Fibroblast of skin of abdomen (primary cell): ENCODE measurements at places on chromosomes 5 and 9.

GRCh38 chr5:107403228-107403953 lies 267.3 kb downstream of the EFNA5 start:
- no peak for DNase-seq

DNA sequence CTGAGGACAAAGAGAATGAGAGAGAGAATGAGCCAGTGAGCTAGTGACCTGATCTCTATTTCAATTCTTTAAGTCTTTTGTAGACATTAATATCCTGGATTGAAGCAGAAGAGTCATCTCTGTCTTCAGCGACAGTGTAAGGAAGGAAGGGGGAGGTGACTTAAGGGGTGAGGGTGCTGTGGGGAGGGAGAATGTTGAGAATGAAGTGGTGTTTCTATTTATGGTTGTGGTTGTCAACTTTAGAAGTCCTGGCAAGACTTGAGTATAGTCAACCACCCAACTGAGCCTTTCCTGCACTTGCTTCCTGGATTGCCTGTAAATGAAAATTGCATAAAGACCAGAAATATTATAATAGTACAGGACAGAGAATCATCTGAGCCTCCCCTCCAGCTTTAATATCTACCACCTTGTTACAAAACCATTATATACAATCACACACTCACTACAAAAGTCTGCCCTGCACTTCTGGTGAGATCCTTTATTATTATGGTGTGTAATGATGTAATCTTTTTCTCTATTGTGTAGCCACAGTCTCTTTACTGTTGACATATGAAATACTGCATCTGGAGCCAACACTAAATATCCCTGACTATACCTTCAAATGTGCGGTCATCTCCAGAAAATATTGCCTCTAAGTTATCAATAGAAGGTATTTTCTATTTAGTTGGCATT lies 91.7 kb downstream of the NTRK2 start:
- DNase-seq, result peak; percentile 49

- DNase-seq, result no peak
Observed at GRCh38 chr9:35490155-35490909, 421 bp downstream of the RUSC2 start.

DNA sequence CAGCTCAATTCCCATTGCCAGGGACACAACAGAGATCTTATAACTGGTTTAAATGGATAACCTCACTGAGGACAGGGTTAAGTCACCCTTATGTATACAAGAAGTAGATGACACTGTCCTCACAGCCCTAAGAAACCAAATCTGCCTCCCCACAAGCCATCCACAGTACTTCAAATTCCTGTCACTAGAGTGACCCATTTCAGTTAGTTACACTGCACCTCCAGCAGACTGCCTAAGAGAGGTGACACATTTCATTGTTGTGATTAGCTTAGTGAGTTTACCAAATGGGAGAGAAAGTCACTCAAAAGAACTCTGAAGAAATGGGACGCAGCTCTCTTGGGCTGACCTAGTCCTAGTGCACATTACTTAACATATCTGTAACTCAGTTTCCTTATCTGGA lies 53.6 kb upstream of the HTR1A start:
- DNase-seq, result no peak

- no peak for DNase-seq
Observed at GRCh38 chr9:135815830-135816650, 91.3 kb downstream of the CAMSAP1 start.

DNA sequence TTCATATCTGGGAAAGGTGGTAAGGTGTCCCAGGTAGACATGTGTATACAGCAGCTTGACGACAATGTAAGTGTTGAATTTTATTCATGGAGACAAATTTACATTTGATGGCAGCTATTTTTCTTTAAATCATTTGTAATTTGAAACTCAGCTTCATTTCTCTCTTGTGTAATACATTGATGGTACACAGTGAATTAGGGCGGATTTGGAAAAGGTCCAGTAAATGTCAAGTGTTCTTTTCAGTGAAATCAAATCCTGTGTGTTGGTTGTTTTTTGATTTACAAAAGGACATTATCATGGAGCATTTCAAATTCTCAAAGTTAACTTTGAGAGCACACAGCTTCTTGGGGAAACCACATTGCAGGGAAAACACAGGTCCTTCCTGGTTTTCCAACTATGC lies 30.0 kb upstream of the PCSK1 start:
- no peak for DNase-seq

DNA sequence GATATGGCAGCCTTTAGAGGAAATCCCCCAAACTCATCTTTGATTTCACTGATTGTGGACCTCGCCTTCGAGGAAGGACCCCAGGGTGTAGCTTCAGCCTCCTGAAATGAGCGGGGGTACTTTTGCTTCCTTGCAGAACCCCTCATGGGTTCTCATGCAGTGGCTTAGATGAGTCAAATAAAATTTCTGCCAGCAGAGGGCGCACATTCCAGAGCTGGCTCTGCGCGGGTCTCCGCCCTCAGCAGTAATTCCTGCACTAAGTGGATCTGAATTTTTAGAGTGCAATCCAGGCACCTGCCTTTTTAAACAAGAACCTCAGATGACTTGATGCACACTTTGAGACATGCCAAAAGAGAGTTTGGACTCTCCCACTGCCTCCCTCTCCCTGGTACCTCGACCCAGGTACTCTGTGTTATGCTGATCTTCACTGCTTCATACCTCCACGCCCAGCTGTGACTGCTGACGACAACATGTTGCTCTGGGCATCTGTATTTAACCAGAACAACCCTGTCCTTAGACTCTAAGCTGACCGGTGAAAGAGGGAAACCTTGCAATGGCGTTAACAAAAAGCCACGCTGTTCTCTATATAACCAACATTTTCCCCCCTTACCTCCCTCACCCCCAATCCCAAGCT lies 7.3 kb downstream of the EGFLAM start:
- peak; percentile 53 for DNase-seq

GRCh38 chr5:67903656-67904055 lies 311.9 kb upstream of the PIK3R1 start:
- DNase-seq, result no peak

GRCh38 chr5:56471707-56472106 lies 238.6 kb upstream of the ANKRD55 start:
- no peak for DNase-seq

DNA sequence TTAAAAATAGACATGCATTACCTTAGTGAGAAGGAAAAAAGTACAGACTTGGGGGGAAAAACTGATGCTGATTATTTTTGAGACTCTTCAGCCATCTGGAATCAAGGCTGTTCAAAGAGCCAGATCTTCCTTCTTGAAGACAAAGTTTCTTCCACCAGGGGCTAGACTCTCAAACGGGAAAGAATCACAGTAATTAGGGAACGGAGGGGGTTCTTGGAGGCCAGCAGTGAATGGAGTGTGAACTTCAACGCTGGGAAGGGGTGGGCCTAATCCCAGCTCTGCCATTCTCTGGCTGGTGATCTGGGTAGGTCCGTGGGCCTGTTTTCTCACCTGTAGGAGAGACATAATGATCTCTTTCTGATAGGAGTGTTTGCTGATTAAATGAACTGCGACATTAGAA lies 21.1 kb upstream of the LHX2 start:
- no peak for DNase-seq

- peak; percentile 50 for DNase-seq
Observed at GRCh38 chr5:149549461-149550267, 1.6 kb downstream of the CSNK1A1 start.

GRCh38 chr9:22049411-22049810 lies 40.3 kb upstream of the CDKN2B start:
- DNase-seq, result peak; percentile 39

- DNase-seq, result peak; percentile 79
Observed at GRCh38 chr5:118580949-118581348, 407.4 kb downstream of the DTWD2 start.

DNA sequence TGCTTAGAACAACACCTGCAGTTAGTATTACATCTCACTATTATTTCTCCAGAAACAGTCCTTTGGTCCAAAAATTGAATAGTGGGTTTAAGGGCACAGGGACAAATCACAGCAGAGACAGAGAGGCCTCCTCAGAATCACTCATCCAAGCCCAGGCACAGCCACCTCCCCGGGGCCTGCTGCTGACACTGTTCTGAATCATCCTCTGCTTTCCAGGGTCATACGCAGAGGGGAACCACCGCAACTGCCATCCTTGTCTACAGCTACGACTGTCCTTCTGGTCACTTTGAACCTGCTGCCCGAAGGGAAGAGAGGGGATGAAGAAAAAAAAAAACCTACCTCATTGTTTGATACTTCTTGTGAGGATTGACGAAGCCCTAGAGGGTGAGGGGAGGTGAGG lies 35.3 kb upstream of the MAN2A1 start:
- DNase-seq, result no peak

GRCh38 chr9:116202219-116202912 lies 48.8 kb downstream of the PAPPA start:
- no peak for DNase-seq

- DNase-seq, result peak; percentile 40
Observed at GRCh38 chr9:68500457-68501381, 40.0 kb downstream of the TMEM252 start.

- DNase-seq, result no peak
Observed at GRCh38 chr5:154849791-154850201, 607 bp downstream of the FAXDC2 start.

DNA sequence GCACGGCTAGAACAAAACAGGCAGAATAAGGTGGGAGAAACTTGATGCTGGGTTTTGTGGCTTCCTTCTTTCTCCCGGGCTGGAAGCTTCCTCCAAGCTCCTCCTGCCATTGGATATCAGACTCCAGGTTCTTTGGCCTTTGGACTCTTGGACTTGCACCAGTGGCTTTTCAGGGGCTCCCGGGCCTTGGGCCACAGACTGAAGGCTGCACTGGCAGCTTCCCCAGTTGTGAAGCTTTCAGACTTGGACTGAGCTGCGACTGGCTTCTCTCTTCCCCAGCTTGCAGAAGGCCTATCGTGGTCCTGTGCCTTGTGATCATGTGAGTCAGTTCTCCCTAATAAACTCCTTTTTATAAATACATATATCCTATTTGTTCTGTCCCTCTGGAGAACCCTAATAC lies 364.4 kb downstream of the DNAH5 start:
- DNase-seq, result no peak

DNA sequence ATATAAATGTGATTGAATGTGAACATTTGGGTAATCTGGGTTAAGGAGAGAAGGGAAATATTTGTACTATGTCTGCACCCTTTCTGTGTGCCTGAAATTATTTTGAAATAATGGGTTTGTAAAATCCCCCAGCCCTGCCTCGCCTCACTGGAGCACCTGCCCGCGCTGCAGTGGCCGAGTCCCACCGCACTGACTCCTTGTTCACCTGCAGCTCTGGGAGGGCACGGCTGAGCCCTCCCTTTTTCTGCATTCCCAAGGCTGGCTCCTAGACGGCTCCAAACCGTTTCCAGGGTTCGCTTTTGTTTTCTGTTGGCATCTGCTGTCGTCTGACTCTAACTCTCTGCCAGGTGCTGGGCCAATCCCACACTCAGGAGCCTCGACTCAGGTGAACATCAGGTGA lies 17.6 kb upstream of the PPP1R26 start:
- no peak for DNase-seq

DNA sequence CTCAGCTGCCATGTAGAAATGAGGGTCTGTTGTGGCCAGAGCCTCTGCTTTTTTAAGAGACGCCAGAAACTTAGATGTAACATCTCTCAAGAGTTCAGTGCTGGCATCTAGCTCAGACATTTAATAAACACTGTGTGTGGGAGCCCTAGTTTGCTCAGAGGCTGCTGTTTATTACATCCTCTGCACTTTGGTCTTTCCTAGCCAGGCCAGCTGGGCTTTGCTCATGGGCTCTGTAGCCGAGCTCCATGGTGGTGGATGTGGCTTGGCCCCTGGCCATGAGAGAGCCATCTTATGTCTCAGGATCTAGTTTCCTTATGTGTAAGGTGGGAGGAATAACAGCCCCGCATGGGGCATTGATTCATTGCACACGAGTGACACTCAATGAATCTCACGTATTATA lies 30.0 kb downstream of the ARHGEF37 start:
- DNase-seq, result peak; percentile 61

DNA sequence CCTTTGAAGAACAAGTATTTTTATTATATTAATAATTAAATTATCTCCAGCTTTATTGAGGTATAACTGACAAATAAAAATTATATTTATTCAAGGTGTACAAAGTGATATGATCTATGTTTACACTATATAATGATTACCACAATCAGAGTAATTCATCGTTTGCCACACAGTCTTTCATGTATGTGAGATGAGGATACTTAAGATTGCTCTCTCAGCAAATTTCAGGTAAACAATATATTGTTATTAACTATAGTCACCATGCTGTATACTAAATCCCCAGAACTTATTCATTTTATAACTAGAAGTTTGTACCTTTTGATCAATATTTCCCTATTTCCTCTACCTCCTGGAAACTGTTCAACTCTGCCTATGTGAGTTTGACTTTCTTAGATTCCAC lies 16.7 kb upstream of the CCNO start:
- DNase-seq, result no peak

DNA sequence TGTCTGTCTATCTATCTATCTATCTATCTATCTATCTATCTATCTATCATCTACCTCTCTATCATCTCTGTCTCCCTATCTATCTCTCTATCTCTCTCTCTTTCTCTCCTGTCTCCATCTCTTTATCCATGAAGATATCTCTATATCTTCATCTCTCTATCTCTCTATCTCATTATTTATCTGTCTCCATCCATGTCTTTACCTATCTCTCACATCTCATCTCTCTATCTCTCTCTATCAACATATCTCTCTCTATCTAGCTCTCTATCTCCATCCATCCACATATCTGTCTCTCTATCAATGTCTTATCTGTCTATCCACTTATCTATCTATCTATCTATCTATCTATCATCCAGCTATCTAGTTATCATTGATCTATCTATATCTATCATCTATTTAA lies 292.1 kb upstream of the IRX2 start:
- DNase-seq, result no peak

GRCh38 chr5:176702671-176703641 lies 55.7 kb downstream of the TSPAN17 start:
- DNase-seq, result no peak

DNA sequence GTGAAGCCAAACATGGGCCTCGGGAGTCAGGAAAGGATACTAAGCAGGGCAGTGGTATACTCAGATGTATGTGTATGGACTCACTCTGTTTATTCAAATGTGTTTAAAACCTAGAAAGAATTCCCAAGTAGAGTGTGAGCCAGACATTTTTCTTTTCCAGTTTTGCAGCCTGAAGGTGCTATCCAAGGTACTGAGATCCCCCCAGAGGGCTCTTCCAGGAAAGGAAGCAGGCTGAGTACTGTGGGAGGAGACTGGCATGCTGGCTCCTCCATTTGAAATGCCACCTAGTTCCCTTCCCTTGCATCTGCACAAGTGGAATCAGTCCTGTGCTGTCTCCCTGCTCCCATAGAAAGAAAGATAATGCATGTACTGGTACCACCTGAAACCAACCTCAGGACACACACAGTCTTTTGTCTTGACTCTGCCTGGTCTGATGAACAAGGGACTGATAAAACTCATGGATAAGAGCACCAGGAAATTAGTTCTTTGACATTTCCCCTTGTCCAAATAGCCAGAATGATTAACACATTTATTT lies 85.9 kb downstream of the HRH2 start:
- DNase-seq, result no peak

- peak; percentile 98 for DNase-seq
Observed at GRCh38 chr5:78586251-78586650, 62.3 kb downstream of the LHFPL2 start.
